ENCODE measurements at places on chromosomes 4 and X. TPM values are rescaled to one million over a fixed set of nuclear protein-coding genes. Genes with fewer than 3 reads are reported as not detected.

- DNase-seq: no peak
Observed at GRCh38 chrX:31464306-31464915, 392.6 kb upstream of the FTHL17 start.

GRCh38 chr4:1550122-1551070 is 133.7 kb downstream of the FAM53A start:
- no peak for DNase-seq

Gene CYTL1
- not detected for total RNA-seq

DNA sequence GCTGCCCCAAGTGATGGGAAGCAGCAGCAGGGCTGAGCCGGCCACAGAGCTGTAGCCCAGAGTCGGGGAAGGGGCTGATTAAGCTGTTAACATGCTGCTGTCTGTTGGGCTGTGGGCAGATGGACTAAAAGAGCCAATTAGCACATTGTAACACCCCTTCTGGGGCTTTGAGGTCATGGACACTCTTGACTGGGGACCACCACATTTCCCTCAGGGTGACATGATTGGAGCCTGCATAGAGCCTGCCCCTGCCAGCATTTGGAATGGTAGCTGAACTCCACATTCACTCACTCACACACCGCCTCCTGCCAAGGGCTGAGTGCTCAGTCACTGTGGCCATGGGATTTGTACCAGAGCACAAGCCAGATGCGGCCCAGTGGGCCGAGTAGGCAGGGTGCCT is 646.9 kb downstream of the FAT4 start:
- no peak for DNase-seq

- no peak for DNase-seq
Observed at GRCh38 chrX:28585767-28586166, 1.5 kb upstream of the IL1RAPL1 start.

DNA sequence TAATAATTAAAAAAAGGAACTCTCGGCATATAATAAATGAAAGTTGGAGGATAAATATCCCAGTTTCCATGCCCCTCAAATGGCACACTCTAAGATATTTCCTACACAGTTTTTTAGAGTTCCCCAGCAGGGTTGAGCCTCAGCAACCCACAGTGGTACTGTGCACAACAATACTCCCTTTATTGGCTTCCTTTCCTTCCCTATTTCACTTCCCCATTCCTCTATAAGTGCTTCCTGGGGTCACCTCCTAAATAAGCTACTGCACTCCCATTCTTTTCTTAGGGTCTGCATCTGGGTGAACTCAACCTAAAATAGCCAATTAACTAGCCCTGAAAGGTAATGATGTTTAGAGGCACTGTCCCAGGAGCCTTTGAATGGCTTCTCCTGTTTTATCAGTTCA is 76.4 kb upstream of the NHS start:
- DNase-seq: no peak

- no peak for DNase-seq
Observed at GRCh38 chr4:43452948-43453347, 560.4 kb downstream of the GRXCR1 start.

- DNase-seq: peak; percentile 54
Observed at GRCh38 chr4:15729910-15730533, 27.2 kb downstream of the BST1 start.

DNA sequence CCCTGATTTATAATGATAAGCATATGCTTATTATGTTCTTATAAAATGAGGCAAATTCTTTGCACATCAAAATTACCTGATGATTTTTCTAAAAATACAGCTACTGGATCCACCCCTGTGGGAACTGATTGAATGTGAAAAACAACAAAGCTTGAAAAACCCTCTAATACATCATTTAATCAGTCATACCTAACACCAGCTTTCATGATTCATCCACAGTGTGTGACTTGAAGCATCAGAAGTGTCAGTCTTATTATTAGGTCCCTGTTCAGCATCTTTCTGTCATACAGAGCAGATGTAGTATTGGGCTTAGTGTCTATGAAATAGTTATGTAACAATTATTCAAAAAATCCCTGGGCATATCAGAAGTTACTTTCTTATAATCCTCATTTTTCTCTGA is 671.3 kb upstream of the GALNT7 start:
- DNase-seq: no peak

All from HT-29 (cell line).